Epithelial cell of proximal tubule (primary cell): ENCODE measurements at places on chromosomes 3 and 15. TPM values are rescaled to one million over a fixed set of nuclear protein-coding genes. Genes with fewer than 3 reads are reported as not detected.

The PLSCR4 gene
- 0.36 and 0.63 TPM in 2 replicates for total RNA-seq

The CHRM5 gene
- total RNA-seq: not detected in 2 replicates

The ITGA11 gene
- total RNA-seq: 0.36 and 1.6 TPM in 2 replicates

The VEPH1 gene
- 3.7 and 20.7 TPM in 2 replicates for total RNA-seq

The NCK1 gene
- total RNA-seq: 11.4 and 25.2 TPM in 2 replicates

The HDC gene
- total RNA-seq: not detected in 2 replicates

The SIDT1 gene
- 0.36 TPM in 1 of 2 replicates, not detected in the other for total RNA-seq

The ATP13A5 gene
- total RNA-seq: not detected in 2 replicates

The MINAR1 gene
- 0.43 and 1.4 TPM in 2 replicates for total RNA-seq

The TSC22D2 gene
- 14.3 and 16.0 TPM in 2 replicates for total RNA-seq

The ADCY5 gene
- total RNA-seq: 0.07 and 2.7 TPM in 2 replicates

- DNase-seq: peak; percentile 31
Observed at GRCh38 chr3:111338059-111338698, 203.8 kb upstream of the CD96 start.

- no peak for DNase-seq
Observed at GRCh38 chr3:178982137-178982536, 89.5 kb downstream of the ZMAT3 start.

GRCh38 chr15:70151003-70151402 lies 53.3 kb upstream of the TLE3 start:
- DNase-seq: no peak

GRCh38 chr15:36468746-36469145 lies 110.7 kb upstream of the CDIN1 start:
- DNase-seq: no peak

DNA sequence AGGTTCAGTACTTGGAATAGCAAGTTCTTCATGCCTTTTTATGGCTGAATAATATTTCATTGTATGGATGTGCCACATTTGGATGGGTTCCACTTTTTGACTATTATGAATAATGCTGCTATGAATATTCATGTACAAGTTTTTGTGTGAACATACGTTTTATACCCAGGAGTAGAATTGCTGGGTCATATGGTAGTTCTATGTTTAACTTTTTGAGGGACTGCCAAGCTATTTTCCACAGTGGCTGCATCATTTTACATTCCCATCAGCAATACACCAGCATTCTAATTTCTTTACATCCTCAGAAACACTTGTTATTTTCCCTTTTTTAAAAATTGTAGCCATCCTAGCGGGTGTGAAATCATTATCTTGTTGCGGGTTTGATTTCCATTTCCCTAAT lies 76.0 kb upstream of the PRR20G start:
- no peak for DNase-seq

DNA sequence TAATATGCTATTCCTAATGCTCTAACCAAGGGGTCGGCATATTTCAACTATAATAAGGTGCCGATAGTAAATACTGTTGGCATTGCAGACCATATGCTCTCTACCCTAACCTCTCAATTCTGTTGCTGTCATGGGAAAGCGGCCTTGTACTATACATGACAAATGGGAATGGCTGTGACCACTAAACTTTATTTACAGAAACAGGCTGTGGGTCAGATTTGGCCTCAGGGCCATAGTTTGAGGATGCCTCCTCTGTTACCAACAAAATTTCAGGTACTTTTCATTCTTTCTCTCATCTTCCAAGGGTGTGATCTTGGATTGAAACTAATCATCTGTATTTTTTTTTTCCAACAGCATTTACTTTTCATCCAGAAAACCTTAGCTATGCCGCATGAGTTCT lies 242.0 kb downstream of the MAGI1 start:
- DNase-seq: no peak

DNA sequence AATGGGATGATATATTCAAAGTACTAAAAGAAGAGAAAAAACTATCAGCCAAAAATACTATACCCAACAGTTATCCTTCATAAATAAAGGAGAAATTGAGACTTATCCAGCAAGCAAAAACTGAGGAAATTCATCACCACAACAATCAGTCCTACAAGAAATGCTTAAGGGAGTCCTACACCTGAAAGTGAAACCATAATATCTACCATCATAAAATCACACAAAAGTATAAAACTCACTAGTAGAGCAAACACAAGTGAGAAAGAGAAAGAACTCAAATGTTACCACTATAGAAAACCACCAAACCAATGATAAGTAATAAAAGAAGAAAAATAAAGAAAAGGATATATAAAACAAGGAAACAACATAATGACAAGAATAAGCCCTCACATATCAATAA lies 103.6 kb upstream of the NEO1 start:
- DNase-seq: no peak

DNA sequence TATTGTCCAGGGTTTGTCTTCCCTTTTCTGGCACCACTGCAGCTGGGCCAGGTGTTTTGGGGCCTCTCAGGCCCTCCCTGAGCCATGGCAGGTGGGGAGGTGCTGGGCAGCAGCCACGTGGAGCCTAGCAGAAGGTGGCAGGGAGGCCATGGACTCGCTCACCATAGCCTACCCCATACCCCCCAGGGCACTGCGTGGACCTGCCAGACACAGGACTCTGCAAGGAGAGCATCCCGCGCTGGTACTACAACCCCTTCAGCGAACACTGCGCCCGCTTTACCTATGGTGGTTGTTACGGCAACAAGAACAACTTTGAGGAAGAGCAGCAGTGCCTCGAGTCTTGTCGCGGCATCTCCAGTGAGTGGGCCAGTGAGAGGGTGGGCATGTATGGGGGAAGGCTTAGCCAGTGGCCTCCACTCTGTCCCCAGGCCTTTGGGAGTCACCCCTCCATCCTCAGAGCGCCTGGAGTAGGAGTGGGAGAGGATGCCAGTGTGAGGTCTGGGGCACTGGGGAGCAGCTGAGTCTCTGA lies 11.9 kb downstream of the SPINT1 start:
- DNase-seq: no peak

DNA sequence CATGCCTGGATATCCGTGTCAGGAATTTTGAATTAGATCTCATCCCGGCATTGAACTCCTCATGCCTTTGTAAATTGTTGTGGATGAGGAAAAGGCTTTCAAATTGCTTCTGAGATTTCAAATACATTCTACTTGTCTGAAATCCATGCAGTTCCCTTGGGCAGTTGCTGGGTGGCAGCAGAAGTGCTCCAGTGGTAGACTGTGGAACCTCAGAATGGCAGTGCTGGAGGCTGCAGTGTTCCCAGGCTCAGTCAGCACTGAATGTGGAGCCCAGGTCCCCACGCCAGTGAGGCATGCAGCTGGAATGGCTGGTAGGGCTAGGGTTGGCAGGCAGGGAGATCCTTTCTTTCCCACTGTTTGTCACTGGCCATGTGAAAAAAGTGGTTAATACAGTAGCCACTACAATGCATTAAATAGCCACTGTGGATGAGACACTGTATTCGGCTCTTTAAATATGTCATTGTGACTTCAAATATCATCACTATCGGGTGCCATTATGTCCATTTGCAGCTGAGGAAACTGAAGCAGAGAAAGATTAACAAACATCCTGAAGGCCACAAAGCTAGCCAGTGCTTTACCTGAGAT lies 98.6 kb downstream of the TPRG1 start:
- peak; percentile 50 for DNase-seq

DNA sequence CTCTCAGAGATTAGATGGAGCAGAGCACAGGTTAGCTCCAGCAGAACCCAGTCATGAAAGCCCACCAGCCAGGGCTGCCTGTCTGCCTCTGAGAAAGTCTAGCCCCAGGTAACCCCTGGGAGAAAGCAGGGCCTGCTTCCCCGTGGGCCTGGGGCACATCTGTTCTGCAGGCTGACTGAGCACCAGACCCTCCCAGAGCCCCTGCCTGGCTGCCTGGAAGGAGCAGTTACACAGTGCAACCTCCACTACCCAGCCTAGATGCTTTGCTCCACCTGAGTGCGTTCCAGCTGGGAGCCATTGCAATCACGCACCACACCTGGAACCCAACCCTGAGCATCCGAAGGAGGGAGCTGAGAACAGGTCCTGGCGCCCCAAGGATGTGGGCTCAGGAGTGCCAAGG lies 24.7 kb upstream of the OR5K4 start:
- no peak for DNase-seq

DNA sequence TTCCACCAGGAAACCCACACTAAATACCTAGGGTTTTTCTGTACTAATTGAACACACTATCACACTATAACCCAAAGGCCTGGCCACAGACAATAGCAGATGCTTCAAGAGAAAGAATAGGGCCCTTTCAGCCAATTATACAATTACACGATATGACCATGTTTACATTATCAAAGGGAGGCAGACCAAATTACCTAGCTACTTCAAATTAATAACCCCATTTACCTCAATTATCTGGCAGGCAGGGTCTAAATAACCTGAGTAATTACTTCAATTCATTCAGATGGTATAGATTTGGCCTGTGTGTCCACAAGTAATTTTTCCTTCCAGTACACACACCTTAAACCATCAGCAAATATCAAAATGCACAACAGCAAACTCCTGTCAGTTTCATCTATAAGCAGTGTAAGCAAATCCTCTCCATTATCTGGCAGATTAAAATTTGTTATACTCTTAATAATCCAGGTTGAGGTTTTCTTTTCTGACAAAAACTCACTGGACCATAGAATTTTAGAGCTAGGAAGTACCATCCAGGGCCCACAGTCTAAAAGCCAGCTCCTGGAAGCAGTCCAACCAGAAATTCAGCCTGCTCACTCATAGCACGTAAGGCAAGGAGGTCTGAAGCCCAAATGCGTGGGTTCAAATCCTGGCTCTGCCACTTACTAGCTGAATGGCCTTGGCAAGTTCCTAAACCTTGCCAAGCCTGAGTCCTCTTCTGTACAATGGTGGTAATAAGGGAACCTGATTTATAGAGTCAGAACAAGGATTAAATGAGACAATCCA lies 51.8 kb downstream of the RFTN1 start:
- no peak for DNase-seq

DNA sequence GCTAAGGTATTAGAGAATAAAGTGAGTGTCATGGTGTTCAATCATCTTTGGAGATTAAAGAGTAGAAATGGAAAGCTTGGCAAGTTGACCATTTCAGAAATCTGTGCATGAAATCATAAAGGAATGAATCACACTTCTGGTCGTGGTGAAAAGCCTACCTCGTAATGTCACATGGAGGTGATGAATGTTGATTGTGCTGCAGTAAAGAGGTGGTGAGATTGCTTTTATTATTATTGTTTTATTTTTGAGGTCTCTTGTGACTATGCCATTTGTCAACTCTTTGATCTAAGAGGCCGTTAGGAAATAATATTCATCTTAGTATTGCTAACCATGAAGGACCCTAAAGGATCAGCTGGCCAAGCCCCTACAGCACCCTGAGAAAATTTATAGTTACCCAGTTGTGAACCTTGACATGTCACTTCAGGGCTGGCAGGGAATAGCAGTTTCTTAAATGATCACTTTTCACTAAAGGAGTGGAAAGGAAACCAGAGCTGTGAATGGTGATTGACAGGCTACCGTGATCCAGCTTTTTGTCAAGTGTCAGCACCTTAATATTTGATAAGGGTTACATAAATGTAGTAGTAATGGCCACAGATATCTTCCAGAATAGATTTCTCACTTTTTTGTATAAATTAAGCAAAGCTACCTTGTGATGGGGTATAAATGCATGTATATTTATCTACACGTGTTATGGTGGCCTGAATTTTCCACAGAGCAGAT lies 203.9 kb downstream of the PTPRG start:
- DNase-seq: no peak

DNA sequence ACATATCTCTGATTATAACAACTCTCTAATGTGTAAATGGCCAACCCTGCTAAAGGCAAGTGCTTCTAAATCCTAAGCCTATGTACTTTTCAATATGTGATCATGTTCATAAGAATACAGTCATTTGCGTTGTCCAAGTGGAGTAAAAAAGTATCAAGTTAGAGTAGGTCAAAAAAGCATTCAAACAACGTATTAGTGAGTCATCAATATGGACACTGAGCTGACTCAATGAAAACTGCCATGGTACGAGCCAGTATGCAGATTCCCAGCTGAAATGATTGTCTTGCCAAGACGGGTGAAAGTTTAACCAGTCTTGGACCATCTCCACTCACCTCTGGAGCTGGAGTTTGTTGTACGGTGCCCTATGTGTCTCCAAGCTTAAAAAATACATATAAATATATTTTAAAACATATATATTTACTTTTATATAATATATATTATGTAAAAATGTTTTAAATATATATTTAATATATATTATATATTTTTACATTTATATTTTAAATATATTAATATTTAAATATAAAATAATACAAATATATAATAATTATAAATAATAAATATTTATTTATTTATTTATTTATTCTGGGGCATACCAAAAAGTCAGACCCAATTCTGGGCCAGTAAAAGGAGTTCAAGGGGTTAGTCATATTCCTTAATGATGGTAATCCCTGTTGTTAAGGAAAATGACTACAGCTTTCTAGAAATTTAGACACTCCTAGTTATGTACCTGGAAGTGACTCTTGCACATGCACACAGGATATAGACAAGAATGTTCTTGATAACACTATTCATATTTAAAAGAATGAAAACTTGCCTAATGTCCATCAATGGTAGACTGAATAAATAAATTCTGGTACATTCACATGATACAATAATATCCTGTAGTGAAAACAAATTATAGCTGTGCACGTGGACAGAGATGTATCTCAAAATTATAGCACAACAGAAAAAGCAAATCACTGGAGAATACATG lies 27.2 kb downstream of the PLSCR4 start:
- peak; percentile 80 for DNase-seq

- DNase-seq: no peak
Observed at GRCh38 chr3:38582316-38582715, 67.2 kb downstream of the SCN5A start.

DNA sequence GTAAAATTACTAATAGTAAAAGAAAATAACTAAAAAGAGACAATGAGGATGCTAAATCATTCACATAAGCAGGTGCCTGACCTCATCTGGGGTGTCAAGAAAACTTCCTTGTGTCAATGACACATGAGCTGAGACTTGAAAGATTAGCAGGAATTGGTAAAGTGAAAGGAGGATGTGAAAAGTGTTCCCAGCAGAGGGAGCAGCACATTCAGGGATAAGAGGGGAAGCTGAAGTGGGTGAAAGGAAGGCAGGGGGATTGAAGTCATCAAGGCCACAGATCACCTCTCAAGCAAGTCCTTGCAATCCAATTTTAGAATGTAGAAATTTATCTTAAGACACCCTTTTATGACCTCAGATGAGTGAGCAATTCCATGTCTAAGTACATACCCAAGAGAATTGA lies 60.2 kb upstream of the ACP3 start:
- no peak for DNase-seq

GRCh38 chr15:74383695-74384565 lies 16.5 kb upstream of the CYP11A1 start:
- no peak for DNase-seq

GRCh38 chr3:134216191-134216764 lies 34.4 kb downstream of the RYK start:
- no peak for DNase-seq

DNA sequence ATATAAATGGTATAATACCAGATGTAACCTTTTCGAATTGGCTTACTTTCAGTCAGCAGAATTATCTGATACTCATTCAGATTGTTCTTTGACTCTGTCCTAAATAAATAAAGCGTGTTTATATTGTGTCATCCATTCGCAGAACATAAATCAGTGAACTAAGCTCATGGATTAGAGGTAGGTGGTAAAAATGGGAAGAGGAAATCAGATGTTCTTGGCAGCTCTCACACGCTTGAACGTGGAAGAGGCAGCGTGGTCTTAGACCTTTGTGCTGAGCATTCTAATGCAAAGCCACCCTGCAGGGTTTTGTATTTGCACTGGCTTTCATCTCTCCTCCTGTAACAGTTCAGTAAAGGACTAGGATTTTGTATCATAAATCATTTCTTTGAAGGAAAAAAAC lies 441.4 kb downstream of the GABRG3 start:
- no peak for DNase-seq
